Stimulated activated CD4-positive, alpha-beta T cell treated with anti-CD3 and anti-CD28 coated beads, Interleukin-15, amount 100 ng/mL, for 1 hour (primary cell): ENCODE measurements at places on chromosomes 2 and 18.

DNA sequence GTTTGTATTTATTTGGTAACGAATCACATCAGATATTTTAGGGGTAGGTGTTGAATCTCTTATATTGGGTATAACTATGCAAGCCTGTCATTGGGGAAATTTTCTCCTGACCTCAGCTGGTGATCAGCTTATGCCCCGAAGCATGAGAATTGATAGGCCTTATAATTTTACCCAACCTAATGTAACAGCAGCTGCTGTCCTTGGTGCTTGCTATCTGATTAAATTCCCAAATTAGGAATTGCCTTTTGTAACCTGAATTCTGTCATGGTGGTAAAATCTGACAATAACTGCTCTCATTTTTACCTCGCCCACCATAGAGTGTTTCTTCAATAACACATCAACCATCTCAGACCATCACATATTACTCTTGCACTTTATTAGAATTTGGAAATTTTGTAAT lies 1542.6 kb upstream of the PIK3C3 start:
- no peak for DNase-seq

- DNase-seq: no peak
These were observed 26.9 kb upstream of the SLC66A3 start for GRCh38 chr2:11128243-11128951.

DNA sequence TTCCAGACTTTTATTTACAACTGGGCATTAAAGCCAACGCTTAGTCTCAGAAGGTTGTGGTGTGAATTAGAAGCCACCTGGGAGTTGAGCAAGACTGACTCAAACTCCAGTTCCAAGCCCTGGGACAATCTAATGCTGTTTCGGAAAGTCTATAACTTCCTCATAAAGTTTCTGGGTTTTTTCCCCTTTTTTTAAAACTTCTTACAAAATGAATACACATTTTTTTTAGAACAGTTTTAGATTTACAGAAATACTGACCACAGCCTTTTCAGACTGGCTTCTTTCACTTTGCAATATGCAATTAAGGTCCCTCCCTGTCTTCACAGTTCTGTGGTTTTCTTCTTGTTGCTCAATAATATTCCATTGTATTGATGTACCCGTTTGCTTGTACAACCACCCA lies 115.9 kb upstream of the TWIST2 start:
- DNase-seq: no peak

GRCh38 chr18:78812067-78812466 lies 167.6 kb upstream of the SALL3 start:
- DNase-seq: no peak

- no peak for DNase-seq
These were observed 29.6 kb upstream of the PGAP1 start for GRCh38 chr2:196956069-196956468.

- no peak for DNase-seq
These were observed 106.5 kb upstream of the ETAA1 start for GRCh38 chr2:67290451-67291290.
